ENCODE measurements at places on chromosomes 1 and 21.

DNA sequence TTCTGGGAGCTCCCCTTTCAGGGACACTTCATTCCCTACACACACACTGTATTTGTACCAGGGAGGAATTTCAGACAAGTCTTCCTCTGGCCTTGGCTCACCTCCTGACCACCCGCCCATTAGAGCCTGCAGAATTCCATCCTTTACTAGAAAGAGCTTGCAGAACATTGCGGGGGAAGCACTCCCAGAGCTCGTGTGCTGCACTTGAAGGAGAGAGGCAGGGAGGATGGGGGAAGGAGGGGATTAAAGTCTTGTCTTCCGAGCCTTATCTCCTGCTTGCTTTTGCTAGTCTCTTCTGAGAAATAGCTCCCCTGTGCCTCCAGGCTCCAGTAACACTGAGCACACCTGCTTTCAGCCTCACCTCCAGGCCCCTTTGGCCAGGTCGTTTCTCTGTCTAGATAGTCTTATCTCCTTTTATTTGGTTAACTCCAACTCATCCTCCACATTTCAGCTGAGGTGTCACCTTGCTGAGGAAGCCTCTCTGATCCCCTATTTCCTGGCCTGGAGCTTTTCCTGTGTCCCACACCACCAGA is 62.0 kb downstream of the PCNX2 start:
- no peak for DNase-seq

GRCh38 chr1:9212735-9213134 is 21.8 kb upstream of the H6PD start:
- DNase-seq, result no peak

DNA sequence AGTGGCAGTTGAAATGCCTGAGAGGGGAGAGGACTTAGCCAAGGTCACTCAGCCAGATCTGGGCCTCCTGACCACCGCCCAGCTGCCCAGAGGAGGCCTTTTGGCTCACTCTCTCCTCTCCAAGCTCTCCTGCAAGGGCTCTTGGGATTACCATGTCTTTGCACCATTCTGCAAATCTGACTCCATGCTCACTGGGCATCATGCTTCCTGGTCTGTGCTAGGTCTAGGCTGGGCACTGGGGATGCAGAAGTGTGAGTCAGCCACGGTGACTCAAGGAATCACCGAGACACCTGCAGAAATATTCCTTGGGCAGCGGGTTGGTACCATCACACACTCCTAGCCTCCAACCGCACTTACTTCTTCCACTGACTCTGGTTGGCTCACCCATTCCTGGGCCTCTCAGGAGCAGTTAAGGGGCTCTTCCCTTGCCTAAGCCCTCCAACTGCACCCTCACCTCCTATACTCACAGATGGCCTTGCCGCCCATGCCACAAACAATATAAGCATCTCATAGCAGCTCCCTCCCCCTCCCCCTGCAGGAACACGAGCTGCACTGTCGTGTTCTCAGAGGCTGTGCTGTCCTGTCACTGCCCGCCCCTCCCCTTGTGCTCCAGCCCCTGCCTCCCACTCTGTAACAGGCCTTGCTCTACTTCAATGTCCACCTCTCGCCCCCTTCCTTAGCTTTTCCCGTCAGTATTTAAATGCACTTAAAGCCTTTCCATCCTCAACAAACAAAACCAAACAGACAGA is 34.8 kb downstream of the CDCP2 start:
- peak; percentile 33 for DNase-seq

DNA sequence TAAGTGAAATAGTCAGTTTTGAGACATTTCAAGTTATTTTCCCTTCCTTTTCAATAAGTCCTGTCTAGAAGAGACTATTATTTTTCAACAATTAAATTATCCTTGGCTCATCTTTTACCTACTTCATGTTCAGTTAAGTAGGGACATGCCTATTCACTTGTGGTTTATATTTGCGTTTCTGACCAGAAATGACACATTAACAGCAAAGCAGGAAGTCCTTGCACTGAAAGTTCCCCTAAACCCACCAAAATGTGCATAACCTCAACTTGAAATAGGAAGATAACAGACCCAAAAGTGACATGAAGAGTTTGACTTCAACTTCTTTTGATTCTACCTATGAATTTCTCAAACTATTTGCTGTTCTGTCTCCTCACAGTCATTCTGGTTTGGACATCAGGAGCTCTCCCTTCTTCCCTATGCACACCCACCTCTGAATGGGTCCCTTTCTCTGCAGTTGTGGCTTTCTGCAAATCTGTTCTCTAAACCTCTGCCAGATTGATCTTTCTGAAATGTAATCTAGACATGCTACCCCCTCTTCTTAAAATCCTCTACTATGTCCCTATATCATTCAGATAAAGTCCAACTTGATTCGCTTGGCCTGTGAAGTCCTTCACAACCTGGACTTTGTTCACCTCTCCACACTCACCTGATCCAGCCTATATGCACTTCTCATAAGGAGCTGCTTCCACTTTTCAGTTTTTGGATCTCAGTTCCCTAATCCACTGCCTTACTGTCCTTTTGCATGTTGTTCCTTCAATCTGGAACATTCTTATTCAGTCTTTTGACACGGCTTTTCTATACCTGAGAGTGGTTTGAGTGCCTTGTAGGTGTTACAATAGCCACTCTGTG is 661.5 kb upstream of the ADGRL4 start:
- DNase-seq, result no peak

DNA sequence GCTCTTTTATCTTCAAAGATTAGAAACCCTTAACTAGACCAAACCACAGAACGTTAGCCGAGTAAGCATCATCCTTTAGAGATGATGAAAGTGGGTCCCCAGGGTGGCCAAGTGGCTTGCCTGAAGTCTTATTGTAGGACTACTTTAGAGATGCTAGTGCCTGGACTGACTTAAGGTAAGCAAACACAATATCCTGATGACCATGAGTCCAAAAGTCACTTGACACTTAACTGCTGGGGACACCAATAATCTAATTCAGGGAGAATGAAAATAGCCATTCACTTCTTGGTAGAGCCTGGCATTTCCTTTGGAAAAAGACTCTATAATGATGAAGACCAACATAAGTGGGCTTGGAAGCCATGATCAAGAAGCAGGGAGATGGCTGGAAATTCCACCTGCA is 225.3 kb upstream of the IRF2BP2 start:
- DNase-seq, result no peak

DNA sequence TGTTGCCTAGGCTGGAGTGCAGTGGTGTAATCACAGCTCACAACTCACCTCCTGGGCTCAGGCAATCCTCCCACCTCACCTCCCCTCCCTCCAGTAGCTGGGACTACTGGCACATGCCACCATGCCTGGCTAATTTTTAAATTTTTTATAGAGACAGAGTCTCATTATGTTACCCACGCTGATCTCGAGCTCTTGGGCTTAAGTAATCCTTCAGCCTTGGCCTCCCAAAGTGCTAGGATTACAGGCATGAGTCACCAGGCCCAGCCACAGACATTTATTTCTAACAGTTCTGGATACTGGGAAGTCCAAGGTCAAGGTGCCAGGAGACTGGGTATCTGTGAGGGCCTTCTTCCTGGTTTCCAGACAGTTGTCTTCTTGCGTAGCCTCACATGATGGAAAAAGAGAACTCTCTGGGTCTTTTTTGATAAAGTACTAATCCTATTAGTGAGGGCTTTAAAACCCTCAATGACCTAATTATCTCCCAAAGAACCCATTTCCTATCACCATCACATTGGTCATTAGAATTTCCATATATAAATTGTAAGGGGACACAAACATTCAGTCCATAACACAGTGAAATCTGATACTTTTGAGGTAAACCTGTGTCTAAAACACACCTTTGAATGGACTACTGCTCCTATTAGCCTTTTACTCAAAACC is 67.9 kb downstream of the PHACTR4 start:
- peak; percentile 83 for DNase-seq

- DNase-seq, result peak; percentile 62
Observed at GRCh38 chr1:220748089-220748934, at the start of gene MTARC2. Gene MTARC2 (plus strand): TSS chr1:220748322. CDS start chr1:220748532, 210 bp downstream.

DNA sequence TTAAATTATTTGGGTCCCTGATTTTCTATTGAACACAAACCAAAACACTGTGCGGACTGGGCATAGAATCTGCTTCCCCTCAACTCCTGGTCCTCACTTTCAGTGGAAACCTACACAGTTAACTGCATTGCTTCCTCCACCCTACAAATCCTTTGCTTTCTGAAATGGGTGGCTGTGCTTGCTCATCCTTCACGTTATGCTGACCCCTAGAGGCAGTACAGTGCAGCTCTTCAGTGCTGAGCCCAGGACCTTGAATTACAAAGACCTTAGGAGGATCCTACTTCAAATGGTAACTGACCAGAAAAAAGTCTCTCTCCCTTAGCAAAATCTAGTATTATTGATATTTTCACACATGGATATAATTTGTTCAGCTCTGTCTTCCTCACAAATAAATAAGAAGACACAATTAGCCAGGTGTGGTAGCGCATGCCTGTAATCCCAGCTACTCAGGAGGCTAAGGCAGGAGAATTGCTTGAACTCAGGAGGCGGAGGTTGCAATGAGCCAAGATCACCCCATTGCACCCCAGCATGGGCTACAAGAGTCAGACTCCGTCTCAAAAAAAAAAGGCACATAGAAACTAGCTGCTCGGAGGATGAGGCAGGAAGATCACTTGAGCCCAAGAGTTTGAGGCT is 63.4 kb upstream of the L1TD1 start:
- peak; percentile 57 for DNase-seq

DNA sequence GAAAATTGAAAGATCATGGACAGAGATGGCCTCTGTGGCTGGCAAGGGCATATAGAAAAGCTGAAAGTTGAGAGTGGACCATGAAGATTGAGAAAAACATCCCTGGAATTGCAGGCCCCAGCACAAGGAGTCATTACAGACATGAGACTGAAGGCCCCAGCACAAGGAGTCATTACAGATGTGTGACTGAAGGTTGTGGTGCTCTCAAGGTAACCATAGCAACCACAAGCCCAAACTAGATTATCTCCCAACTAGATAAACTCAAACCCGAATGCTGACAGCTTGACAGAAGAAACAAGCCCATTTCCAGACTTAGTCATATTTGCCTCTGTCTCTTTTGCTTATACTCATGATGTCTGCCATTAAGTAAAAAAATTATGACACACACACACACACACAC is 1252.1 kb upstream of the ADGRL4 start:
- no peak for DNase-seq

DNA sequence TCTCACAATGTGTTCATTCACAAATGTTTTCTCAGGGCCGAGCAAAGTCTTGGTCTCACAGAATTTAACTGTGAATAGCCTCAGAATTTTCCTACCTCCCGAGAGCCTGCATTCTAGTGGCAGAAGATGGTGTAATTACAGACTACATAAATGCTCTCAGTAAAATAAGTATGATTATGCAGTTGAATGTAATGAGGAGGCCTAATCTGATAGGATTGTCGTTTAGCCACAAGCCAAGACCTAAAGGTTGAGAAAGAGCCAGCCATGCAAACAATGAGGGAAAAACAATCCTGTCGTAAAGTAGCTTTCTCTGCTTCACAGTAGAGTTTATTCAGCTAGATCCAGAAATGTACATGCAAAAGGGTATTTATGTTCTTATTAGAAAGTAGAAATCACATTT is 607.8 kb upstream of the B3GALT2 start:
- no peak for DNase-seq

DNA sequence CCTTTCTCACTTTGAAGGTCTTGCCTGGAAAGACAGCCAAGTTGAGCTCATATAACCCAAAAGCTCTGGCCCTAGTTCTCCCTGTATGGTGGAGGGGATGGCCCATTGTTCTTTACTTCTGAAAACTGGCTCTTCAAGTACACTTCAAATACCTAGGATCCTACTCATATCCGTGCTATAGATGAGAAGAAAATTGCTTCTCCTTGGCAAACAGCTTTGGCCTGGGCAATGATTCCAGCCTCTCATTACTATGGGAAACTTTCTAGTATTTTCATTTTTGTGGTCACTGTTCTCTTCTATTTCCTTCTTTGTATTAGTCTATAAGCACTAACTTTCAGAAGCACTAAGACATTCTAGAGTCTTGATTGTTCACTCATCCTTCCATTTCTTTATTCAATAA is 53.7 kb downstream of the ZNF697 start:
- DNase-seq, result peak; percentile 51

GRCh38 chr1:47643306-47644211 is 205.7 kb downstream of the FOXD2 start:
- no peak for DNase-seq

DNA sequence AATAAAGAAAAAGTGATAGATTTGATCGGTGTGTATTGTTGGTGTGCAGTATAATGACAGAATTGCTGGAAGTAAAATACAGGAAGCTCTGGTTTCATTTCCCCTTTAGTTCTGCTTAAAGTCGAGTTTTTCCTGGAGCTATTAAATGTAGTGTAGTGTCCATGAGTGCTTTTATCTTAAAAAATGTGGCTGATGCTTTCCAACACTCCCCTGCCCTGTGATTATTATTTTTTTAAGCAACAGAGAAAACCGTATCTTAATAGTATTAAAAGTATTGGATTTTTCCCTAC is 1.1 kb downstream of the LGALS8 start:
- no peak for DNase-seq

- DNase-seq, result peak; percentile 46
Observed at GRCh38 chr1:100736324-100736723, 16.8 kb downstream of the VCAM1 start.

DNA sequence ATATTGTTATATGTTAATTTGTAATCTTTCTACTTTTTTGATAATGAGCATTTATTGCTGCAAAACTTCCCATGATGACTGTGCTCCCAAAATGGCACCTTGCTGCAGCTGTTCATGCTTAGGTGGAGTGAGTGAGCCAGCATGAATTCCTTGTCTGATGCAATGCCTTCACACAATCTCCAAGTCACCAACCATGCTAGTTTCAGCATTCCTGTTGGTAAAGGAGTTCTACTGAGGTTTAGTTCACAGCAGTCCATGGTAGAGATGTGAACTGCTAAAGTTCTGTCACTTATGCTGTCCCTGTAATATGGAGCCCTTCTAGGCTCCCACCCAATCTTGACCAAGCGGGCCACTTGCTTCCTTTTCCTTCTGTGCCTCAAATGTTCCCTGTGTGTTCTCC is 26.2 kb upstream of the PRKACB start:
- DNase-seq, result peak; percentile 62

DNA sequence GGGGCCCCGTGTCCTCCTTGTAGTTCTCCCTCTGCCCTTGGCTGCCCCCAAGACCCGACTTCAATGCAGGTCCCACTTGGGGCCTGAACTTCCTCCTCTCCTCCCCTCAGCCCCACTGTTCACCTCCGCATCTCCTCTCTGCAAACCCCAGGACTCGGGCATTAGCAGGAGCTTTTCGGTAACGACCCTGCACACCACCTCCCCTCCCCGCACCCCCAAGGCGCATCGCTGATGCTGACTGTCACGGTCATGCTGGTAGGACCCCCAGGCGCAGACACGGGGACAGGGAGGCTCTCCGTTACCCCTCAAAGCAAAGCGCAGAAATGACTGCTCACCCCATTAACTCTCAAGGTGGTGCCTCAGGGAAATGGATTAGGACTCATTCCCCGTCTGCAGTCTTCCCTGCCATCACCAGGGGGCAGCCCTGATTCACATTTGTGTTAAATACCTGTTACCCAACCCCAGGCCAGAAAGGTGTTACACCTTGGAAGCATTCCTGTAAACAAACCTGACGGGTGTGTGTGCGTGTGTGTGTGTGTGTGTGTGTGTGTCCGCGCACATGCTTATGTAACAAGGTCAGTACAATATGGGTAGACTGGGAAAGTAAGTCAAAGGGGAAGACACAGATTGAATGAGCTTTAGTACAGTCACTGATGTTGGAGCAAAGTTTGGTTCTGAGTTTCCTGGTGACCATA is 6.4 kb upstream of the GUCA2B start:
- DNase-seq, result peak; percentile 53
